Activated B cell treated with CpG ODN at 0.5 μM for 24 hours (primary cell): ENCODE measurements at places on chromosomes 2 and 18. TPM values are rescaled to one million over a fixed set of nuclear protein-coding genes. Genes with fewer than 3 reads are reported as not detected.

Gene CCDC150
- 2.3 and 2.6 TPM in 2 replicates for total RNA-seq

GRCh38 chr2:185689906-185690539 lies 48.6 kb upstream of the FSIP2 start:
- H3K4me1 ChIP-seq, result no peaks in the 10 kb centered on the region
- no peak overlapping the region for H3K27ac ChIP-seq
- H3K27me3 ChIP-seq, result no peaks in the 10 kb centered on the region
- DNase-seq, result no peak
- H3K4me3 ChIP-seq, result no peak overlapping the region

DNA sequence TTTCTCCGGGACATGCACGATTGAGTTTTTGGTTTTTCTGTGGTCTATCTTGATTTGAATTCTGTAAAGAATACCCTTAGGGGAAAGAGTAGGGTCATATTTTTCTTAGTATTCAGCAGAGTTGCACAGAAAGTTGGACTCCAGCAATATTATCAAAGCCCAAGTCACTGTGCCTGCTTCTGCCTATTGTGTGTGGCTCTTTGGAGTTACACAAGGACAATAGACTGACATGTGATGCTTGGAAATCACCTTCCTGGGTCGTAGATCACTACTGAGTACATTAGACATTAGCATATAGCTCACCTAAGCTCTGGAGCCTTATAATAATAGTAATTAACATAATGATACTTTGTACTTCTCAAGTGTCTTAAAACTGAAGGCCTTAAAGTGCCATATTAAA lies 238.8 kb upstream of the FOSL2 start:
- peaks cover 52% of the 10 kb centered on the region for H3K36me3 ChIP-seq
- no peaks in the 10 kb centered on the region for H3K27me3 ChIP-seq
- no peaks in the 10 kb centered on the region for H3K4me1 ChIP-seq
- H3K27ac ChIP-seq, result no peak overlapping the region

GRCh38 chr2:98634406-98635092 lies 26.2 kb downstream of the UNC50 start:
- H3K27me3 ChIP-seq, result no peaks in the 10 kb centered on the region
- peaks cover 41% of the 10 kb centered on the region for H3K36me3 ChIP-seq
